ENCODE measurements at places on chromosomes 4 and X. TPM values are rescaled to one million over a fixed set of nuclear protein-coding genes. Genes with fewer than 3 reads are reported as not detected.

- no peak for DNase-seq
These were observed 116.5 kb upstream of the NAP1L5 start for GRCh38 chr4:88814043-88814617.

DNA sequence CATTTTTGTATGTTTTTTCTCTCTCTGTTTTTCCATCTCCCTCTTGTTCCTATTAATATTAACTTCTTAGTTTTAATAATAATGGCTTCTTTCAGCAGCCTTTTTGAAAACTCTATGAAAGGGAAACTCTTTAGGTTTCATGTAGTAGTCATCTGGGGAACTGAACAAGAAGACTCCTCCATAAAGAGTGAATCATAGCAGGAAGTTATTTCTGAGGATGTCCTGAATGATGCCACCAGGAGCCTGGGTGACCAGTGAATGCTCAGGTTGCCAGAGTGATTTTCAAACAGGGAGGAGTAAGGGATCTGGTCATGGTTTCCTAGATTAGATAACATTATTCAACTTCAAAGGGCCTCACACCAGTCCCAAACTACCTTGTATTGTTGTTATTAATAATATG, 212.8 kb upstream of the PDE5A start:
- DNase-seq: no peak

DNA sequence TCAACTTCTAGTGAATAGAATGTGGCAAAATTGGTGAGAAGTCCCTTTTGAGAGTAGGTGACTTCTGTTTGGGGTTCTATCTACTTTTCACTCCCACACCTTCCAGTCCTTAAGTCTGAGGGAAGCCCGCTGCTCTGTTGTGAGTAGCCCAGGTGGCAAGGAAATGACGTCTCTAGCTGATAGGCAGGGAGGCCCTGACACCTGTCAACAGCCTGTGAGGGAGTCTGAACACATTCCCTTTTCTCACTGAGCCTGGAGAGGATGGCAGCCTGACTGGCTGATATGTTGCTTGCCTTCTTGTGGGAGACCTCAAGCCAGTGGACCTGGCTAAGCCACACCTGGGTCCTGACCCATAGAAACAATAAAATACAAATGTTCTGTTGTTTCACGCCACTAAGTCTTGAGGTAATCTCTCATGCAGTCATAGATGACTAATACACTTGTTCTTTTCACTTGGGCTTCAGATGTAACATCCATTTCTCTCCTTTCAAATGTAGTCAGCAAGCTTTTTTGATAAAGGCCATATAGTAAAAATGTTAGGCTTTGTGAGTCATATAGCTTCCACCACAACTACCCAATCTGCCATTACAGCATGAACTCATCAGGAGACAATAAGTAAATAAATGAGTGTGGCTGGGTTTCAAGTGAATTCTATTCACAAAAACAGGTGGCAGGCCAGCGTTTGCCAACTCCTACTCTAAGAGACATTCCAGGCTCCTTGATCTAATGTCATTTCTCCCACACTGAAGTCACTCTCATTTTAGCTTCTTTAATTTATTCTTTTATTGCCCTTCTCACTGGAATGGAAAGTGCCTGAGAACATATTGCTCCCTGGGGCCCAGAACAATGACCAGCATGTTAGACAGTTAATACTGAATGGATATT, 265.1 kb upstream of the MAD2L1 start:
- DNase-seq: no peak

- DNase-seq: no peak
These were observed 10.6 kb upstream of the IRAK1 start for GRCh38 chrX:154030266-154030665.

- DNase-seq: no peak
These were observed 29.2 kb downstream of the SLAIN2 start for GRCh38 chr4:48370260-48371134.

GRCh38 chr4:15920723-15921591, 17.6 kb downstream of the FGFBP1 start:
- peak; percentile 23 for DNase-seq

GRCh38 chr4:2015008-2015407, 6.2 kb upstream of the NELFA start:
- no peak for DNase-seq

- no peak for DNase-seq
These were observed 8.7 kb upstream of the ITGB1BP2 start for GRCh38 chrX:71292669-71293365.

DNA sequence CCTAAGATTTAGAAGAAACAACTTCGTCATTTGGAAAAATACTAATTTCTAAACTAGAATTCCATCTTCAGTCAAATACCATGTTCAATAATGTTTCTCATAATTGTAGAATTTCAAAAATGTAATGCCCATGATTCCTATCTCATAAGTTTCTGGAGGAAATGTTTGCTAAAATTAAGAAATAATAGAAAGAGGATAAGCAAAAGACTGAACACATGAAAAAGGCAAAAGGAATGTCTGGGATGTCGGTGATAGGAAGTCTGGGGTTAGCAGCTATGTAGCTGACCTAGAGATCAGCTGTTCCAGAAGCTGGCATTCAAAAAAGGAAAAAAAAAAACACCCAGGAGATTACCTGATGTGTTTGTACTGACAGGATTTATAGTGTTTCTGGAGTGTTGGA, 18.9 kb upstream of the PCDH10 start:
- no peak for DNase-seq

The GPR34 gene
- total RNA-seq: 18.0 TPM

The SLC7A11 gene
- total RNA-seq: 1.3 TPM

All from breast epithelium (tissue), 4 donors.